ENCODE measurements at places on chromosomes 2 and 18. TPM values are rescaled to one million over a fixed set of nuclear protein-coding genes. Genes with fewer than 3 reads are reported as not detected.

Gene NGEF
- 33.5 TPM for total RNA-seq

Gene B3GNT2
- 40.1 TPM for total RNA-seq

Gene TNS1
- 10.3 TPM for total RNA-seq

Gene DNAJC10
- 60.4 TPM for total RNA-seq

Gene SPATA3
- not detected for total RNA-seq

Gene MEP1B
- total RNA-seq = not detected

Data from parietal lobe (tissue), 2 donors.